Activated gamma-delta T cell (primary cell): ENCODE measurements at places on chromosomes 3 and 15.

DNA sequence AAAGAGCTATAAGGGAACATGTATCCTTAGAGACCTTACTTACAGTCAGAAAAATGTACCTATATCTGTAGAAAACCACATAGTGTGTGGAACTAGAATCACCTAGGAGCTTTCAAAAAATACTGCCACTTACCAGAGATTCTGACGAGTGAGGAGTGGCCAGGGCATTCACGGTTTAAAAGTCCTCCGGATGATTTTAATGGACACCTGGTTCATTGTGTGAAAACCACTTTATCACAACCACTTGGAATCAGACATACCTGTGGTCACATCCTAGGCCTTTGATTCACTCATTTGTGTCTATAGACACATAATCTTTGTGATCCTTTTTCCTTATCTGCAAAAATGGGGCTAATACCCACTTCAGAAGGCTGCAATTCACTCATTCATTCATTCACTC lies 159.8 kb downstream of the MBNL1 start:
- no peak for DNase-seq

GRCh38 chr15:88802250-88802990 lies 816 bp upstream of the ACAN start:
- DNase-seq: no peak

GRCh38 chr15:26864664-26865191 lies 2.1 kb upstream of the GABRA5 start:
- no peak for DNase-seq

- DNase-seq: no peak
Measured at GRCh38 chr3:65005486-65005885, 317.7 kb upstream of the ADAMTS9 start.

- no peak for DNase-seq
Measured at GRCh38 chr3:112627419-112627818, 13.5 kb downstream of the CCDC80 start.

DNA sequence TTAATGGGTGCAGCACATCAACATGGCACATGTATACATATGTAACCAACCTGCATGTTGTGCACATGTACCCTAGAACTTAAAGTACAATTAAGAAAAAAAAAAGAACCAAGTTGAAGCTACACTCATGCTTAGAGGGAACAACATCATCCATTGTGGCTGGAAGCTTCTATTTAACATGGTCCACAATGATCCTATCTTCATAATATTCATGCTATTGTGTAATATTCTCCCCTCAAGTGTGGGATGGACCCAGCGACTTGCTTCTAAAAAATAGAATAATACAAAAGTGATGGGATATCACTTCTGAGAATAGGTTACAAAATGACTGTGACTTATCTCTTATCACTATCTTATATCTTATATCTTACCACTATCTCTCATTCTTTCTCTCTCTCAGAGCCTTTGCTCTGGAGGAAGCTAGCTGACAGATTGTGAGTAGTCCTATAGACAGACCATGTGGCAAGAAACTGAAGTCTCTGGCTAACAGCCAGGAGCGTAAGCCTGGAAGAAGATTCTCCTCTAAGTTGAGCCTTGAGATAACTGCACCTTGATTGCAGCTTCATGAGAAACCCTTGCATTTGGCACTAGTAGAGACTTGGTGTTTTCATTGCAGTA lies 198.5 kb upstream of the MRPL3 start:
- no peak for DNase-seq
